ENCODE measurements at places on chromosomes 5 and 9.

GRCh38 chr9:127524373-127524772 is 73.1 kb downstream of the LRSAM1 start:
- DNase-seq = no peak

GRCh38 chr9:113941056-113941455 is 64.9 kb downstream of the ZNF618 start:
- DNase-seq = no peak

GRCh38 chr9:135941288-135941995 is 19.7 kb downstream of the UBAC1 start:
- no peak for DNase-seq

DNA sequence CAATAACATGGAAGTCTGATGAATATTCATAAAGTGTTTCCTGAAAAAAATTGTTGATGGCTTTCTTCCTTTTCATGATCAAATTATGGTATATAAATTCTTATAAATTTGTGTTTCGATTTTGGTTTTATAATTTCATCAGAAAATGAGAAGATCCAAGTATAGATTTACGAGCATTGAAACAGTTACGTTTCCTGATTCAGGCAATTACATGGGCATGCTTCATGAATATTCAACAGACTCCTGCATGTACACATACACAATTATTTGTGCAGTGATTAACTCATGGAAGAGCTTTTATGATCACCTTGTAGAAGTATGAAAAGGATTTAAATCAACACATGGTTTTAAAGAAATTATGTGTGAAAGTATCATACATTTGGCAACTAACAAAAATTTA is 136.7 kb downstream of the MPDZ start:
- DNase-seq = no peak

DNA sequence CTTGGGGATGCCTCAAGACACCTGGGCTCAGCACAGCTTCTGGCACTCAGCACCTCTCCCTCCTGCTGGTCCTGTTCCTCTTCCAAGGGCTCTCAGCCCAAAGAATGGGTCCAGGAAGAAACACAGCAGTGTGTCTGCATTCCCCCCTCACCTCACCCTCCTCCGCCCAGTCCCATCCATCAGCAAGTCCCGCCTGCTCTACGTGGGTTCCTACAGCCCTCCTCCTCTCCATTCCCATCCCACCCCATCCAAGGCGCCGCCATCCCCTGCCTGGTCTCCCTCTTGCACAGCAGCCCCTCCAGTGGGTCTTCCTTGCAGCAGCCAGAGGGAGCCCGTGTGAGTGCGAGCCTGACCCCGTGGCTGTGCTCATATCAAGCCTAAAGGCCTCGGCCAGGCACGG is 52.3 kb upstream of the RPL26L1 start:
- DNase-seq = no peak

- no peak for DNase-seq
These were observed 954 bp downstream of the TBCA start for GRCh38 chr5:77774981-77775789.

DNA sequence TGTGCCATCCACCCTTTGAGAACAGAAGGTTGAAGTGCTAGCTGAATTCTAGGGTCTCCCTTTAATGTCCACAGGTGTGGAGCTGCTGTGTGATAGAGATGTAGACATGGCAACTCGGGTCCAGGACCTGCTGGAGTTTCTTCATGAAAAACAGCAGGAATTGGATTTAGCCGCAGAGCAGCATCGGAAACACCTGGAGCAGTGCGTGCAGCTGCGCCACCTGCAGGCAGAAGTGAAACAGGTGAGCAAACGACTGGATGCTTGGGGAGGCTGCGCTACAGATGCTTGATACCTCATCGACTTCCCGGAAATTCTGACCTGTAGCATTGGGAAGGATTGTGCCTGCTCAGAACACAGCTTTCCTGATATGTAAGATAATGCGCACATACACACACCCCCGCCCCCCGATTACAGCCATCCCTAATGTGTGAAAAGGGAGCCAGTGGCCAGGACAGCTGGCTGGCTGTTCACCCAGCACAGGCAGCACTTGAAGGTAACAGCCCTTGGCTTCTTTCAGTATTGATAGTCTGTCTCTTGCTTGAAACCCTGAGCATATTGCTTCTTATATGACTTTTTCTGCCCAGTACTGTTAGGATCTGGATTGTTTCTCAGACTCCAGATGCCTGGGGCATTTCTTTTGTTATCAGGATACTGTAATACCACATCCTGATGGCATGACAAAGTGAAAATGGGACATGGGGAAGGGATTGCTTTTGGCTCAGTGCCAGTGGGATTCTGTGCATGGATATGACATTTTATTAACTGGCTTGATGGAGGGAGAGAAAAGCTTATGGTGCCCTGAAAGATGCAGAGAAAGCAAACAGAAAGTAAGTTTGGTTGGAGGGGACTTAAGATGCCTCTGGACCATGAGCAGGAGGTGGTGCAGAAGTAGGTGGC is 216.8 kb upstream of the OTULINL start:
- DNase-seq = no peak

GRCh38 chr9:90927496-90927895 is 125.9 kb downstream of the SYK start:
- DNase-seq = no peak

GRCh38 chr5:145775411-145775810 is 59.7 kb downstream of the PRELID2 start:
- DNase-seq = no peak

DNA sequence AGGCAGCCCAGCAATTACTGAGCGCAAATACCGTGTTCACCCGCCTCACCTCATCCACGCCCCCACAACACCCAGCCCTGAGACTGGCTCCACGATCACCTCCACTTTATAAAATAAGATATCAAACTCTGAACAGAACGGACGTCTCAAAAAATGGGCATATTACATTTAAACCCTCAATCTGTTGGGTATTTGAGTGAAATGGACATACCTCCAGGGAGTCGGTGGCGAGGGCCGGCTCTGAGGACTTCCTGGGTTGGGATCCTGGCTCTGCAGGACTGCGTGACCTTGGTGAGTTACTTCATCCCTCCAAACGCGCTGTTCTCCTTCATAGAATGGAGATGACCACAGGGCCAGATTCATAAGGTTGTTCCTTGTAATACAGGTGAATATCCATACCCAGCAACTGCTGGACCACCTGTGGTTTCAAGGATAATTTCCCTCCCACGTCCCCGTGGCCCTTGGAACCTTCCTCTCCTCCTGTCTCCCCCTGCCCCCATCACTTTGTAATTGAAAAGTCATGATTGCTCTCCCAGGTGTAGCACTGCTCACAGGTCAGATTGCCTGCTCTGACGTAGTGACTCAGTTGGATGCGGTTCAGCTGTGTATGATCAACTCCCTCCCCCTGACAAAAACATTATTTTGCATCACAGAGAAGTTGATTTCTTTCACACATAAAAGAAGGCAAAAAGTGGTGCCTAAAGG is 135.6 kb downstream of the KCNIP1 start:
- DNase-seq = no peak

- DNase-seq = peak; percentile 0
These were observed 75.5 kb downstream of the SGCD start for GRCh38 chr5:156402387-156402921.

GRCh38 chr9:109549386-109549785 is 51.3 kb upstream of the PTPN3 start:
- no peak for DNase-seq

- no peak for DNase-seq
These were observed 16.6 kb downstream of the GGTA1 start for GRCh38 chr9:121483049-121483448.

GRCh38 chr9:36963346-36963745 is 70.7 kb downstream of the PAX5 start:
- DNase-seq = no peak

DNA sequence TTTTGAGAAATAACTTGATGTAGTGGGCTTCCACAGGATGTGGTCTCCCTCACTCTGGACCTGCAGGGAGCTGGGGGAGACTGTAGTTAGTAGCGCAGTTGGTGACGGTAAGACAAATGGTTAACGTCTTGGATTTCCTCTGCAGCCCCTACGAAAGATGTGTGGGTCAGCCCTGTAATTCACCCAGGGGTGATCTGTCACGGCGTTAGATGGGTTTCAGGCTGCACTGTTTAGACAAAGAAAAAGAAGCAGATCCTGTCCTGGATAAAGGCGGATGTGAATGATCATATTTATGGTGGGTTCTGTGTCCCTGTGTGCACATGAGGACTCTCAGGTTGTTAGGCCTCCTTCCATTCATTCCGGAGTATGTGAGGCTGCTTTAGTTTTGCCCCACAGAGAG is 142.0 kb upstream of the SLC28A3 start:
- no peak for DNase-seq

GRCh38 chr5:147044572-147045273 is 166.2 kb upstream of the PPP2R2B start:
- no peak for DNase-seq

GRCh38 chr9:93950619-93951601 is 4.2 kb downstream of the BARX1 start:
- no peak for DNase-seq

DNA sequence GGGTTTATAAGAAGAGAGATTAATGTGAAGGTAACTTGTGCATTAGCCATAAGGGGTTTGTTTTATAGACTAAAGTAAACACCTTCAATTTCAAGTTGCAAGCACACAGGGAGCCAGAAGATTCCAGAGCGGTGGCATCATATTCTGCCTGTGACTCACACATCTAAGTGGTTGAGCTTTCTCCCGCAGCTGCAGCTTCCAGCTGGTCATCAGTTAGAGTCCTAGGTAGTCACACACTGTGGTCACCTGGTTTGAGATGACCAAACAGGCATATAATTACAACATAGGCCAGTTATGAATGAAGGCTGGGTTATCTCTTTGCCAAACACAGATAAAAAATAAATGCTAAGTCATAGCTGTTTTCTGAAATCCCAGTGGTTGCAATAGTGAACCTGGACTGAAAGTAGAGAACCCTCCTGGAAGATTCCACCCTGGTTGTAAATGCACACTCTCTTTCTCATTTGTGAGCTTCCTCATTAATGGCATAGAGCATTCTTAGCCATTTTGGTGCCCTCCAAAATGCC is 171.3 kb downstream of the GDNF start:
- DNase-seq = no peak

GRCh38 chr5:30832519-30832918 is 361.0 kb upstream of the CDH6 start:
- no peak for DNase-seq

DNA sequence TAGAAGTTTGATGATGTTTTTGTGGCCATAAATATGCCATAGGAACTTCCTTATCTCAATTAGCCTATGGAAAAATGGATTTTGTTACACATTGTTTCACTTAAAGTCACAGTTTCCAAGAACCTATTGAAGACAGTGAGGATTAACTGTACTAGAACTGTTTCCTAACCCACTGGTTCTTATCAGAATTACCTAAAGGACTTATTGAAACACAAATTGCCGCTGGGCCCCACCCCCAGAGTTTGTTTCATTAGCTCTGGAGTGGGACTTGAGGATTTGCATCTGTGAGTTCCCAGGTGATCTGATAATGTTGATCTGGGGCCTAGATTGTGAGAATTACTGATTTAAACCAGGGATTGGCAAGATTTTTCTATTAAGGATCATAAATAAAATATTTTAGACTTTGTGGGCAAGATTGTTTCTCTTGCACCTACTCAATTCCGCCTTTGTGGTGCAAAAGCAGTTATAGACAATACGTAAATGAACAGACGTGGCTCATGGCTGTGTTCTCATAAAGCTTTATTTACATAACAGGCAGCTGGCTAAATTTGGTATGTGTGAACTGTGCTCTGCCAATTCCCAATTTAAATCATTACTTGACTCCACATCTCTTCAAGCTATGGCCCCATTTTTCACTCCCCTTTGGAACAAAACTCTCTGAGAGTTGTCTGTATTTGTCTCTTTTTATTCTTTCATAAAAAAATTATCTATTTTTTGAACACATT is 9.3 kb downstream of the JAK2 start:
- no peak for DNase-seq

- no peak for DNase-seq
These were observed 382.9 kb downstream of the MAT2B start for GRCh38 chr5:163888366-163888765.

GRCh38 chr9:85248514-85249312 is 493.0 kb downstream of the AGTPBP1 start:
- DNase-seq = no peak

DNA sequence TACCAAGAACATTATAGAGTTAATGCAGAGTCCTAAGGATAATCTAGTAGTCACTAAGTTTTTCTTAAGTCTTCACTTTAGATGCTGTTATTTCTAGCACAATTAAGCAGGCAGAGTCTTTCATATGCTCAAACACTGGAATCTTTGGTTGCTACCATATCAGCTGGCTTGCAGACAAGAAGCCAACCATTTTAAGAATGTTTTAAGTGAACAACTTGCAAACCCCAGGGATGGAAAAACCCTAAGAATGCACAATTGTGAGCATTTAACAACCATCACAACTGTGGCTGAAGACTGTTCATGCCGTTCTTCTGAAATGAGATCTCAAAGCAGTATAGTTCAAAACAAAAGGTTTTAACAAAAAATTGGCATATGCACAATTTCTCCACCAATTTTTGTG is 55.1 kb downstream of the CSNK1A1 start:
- DNase-seq = no peak

DNA sequence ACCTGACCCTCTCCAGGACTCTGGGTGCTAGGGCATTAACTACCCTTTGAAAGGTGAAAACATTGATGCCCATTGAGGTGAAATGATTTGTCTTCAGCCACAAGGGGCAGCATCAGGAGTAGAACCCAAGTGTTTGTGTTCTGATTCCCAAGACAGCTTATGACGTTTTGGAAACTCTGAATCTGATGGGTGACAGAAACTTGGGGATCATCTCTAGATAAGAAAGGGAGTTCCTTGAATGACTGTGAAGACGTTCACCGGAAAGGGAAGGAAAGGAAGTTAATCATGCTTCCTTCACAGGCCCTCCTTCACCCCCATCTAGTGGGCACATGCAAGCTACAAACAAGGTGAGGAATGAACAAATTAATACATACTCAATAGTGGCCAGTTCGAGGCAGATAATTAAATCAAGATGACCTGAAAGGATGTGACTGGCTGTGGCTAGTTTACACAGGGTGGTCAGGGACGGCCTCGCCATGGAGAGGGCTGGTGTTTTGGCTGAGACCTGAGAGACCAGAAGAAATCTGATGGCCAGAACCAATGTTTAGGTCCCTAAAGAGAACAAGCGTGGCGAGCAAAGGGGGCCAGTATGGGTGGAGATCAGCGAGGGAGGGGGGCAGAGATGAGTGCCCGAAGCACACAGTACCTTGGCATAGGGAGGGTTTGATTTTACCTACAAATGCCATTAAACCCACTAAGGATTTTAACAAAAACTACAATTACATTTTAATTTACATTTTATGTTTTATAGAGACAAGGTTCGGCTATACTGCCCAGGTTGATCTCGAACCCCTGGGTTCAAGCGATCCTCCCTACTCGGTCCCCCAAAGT is 937 bp upstream of the SLC26A2 start:
- DNase-seq = peak; percentile 46

GRCh38 chr5:155954701-155955445 is 372.1 kb upstream of the SGCD start:
- no peak for DNase-seq

Measured in activated CD4-positive, alpha-beta T cell treated with anti-CD3 and anti-CD28 coated beads, Interleukin-2, amount 50 U/mL, for 4 hours (primary cell).